RCC 7860 (cell line): ENCODE measurements at places on chromosomes 6 and 20.

DNA sequence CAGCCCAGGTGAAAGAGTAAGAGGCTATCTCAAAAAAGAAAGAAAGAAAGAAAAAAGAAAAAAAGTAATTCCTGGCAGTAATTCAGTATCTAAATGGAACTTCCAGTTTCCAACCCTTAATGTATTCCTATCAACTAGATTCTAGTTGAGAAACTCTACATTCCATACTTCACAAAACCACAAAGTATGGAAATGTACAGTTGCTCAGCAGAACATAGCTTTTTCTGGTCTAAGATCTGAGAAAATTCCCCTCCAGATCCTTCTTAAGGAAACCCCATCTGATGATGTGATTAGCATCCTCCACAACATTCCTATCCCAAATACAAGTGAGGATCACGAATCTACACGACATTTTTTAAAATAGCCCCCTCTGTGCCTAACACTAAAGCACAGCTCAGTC is 3.6 kb downstream of the ARMH2 start:
- DNase-seq = no peak

- DNase-seq = no peak
These were observed 36.1 kb upstream of the THBS2 start for GRCh38 chr6:169289619-169290339.

DNA sequence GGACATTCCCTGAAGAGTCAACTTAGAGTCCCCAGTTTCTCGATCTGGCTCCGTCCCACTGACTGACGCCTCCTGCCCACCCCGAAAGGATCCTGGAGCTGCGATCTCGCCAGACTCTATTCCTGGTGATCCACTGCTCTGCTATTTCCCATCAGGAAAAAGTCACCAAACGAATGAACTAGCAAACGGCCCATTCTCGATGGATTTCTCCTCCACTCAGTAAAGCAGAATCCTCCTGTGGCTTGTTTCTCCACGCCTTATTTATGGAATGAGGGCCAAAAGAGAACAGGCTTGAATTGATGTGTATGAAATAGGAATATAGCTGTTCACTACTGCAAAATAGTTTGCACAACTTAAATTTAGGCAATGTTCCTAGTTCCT is 5.4 kb downstream of the NKX2-4 start:
- DNase-seq = no peak

GRCh38 chr20:1209447-1210387 is 6.5 kb downstream of the C20orf202 start:
- no peak for DNase-seq

DNA sequence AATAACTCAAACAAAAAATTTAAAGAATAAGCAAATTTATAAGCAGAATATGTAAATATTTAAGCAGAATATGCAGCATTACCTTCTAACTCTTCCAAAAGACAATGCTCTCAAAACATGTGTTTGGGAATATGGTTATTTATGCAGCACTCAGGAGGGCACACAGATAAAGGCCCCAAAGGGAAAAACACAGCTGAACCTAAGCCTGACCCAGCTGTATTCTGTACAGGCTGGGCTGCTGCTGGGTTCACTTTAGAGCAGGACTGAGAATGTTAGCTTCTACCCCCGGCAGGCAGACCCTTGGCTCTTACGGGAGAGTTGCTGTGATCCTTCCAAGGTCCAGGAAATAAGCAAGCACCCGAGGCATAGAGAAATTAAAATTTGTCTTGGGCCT is 37.3 kb downstream of the ABHD12 start:
- DNase-seq = no peak

DNA sequence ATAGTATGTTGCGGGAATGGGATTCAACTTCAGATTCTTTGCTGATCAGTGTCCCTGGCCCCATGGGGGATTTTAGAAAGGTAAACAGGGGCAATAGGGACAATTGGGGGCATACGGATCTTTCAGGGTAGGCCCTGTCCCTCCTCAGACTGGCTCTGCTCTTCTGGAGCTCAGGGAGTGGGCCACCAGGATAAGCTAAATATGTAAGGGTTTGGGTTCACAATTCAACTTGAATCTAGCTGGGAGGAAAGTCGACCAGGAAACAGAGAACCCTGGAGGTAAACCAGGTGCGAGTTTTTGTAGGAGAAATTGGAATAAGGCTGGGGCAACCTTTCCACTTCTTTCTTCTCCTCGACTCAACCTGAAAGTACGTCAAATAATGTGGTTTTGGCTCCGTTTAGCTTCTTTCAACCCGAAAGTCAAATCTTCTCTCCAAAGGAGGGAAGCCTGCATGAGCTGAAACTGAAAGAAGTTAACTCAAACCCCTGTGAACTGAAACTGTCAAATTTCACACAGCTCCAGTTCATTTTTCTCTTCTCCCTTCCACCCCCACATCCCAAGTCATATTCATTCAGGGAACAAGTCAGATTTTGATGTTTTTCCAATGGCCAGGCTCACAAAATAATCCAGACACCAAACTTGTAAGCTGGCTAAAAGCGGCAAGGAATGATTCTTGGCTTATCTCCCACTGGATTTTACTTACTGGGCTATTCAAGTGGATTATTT is 278.2 kb downstream of the CLIC5 start:
- DNase-seq = no peak

DNA sequence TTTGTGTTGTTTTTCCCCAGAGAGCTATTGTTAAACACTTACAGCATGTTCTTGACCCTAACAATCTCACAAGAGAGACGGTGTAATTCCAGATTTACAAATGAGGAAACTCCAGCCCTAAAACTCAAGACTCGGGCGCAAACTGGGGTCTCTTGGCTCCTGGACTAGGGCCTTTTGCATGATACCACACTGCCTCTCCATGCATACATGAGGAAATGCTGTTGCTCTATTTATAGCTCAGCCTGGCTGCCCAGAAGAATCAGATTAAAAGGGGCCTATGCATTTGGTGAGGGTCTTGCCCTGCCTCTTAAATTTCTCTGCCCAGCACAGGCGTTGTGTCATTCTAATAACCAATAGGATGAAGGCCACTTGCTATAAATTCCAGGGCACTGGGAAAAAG is 30.5 kb upstream of the SNRPB2 start:
- DNase-seq = no peak

DNA sequence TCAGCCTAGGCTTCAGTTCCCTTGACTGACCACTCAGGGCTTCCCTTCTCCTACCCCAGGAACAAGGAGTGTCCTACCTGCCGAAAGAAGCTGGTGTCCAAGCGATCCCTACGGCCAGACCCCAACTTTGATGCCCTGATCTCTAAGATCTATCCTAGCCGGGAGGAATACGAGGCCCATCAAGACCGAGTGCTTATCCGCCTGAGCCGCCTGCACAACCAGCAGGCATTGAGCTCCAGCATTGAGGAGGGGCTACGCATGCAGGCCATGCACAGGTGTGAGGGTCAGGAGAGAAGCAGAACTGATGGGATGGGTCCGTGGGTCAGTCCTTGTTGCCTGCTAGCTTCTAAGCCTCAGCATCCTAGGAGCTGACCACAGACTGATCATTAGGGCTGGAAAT is 1.6 kb downstream of the RING1 start:
- no peak for DNase-seq

- peak; percentile 78 for DNase-seq
These were observed 44.5 kb downstream of the RBM38 start for GRCh38 chr20:57435498-57436222.

- DNase-seq = peak; percentile 57
These were observed 1.4 kb downstream of the RREB1 start for GRCh38 chr6:7108964-7109836.

- no peak for DNase-seq
These were observed 6.0 kb upstream of the HMGN3 start for GRCh38 chr6:79240509-79240908.

DNA sequence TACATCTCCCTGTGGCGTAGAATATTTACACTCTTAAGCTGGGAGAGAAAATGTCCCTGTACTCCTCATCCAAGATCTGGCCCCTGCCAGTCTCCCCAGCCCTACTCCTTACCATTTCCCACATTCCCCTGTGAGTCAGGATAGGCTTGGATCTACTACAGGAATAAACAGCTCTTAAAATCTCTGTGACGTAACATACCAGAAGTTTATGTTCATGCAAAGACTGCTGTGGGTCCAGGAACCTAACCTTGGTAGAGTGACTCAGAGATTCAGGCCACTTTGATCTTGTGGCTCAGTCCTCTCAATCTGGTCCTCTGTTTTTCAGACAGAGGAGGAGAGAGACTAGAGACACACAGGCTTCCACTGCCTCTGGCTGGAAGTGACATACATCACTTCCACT is 38.5 kb upstream of the GPR6 start:
- DNase-seq = no peak

- no peak for DNase-seq
These were observed 117.4 kb downstream of the TTLL2 start for GRCh38 chr6:167442245-167442644.
